ENCODE measurements at places on chromosomes 11 and 22. TPM values are rescaled to one million over a fixed set of nuclear protein-coding genes. Genes with fewer than 3 reads are reported as not detected.
A peak's percentile ranks its signal among the peaks of the same experiment; 100 is the strongest.

DNA sequence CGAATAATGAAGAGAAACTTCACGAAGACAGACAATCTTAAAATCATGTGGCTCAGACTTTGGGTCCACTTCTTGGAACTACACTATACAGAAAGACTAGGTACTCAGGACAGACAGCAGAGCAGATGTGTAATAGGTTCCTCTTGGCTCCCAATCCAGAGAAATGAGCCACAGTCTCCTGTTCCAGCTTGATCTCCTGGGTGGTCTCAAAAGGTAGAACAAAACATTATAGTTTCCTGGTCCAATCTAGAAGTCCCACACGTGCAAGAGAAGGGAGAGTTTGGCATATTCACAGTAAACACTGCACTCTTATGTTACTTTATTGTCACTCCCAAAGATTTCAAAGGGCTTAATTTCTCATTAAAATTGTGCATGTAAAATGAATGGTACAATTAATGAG, 134.5 kb upstream of the FIBIN start:
- H3K27me3 ChIP-seq, result no peaks in the 10 kb centered on the region
- no peaks in the 10 kb centered on the region for H3K36me3 ChIP-seq
- no peak overlapping the region for H3K4me3 ChIP-seq
- DNase-seq, result no peak
- H3K27ac ChIP-seq, result no peak overlapping the region
- no peaks in the 10 kb centered on the region for H3K4me1 ChIP-seq

DNA sequence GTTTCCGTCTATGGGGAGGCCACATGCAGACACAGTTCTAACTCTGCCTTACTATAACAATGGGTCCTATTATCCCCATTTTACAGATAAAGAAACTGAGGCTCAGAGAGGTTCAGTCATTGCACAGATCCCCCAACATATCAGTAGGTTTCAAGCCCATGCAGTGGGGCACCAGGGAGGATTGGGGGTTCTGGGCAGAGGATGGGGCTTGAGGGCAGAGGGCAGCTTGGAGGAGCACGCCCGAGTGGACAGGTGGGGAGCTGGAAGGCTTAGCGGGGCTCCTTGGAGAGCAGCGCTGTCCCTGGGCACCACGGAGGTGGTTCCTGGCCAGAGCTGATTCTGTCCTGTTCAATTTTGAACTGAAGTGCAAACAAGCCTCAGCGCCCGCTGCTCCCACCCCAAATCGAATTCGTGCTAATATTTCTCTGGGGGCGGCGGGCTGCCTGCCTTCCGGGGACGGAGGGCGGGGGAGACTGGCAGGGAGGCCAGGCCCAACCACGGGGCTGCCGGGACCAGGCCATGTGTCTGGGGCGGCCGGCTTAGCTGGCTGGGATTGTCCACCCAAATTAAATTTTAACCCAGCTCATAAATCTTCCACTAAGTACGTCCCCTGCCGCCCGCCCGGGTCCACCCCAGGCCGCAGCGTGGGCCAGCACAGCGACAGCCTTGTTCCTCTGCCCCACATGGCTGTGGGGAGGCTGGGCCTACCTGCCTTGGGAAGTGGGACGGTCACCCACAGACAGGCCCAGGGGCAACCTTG, 49.4 kb downstream of the FLRT1 start:
- H3K27ac ChIP-seq, result no peak overlapping the region
- DNase-seq, result no peak
- no peaks in the 10 kb centered on the region for H3K36me3 ChIP-seq
- H3K27me3 ChIP-seq, result no peaks in the 10 kb centered on the region
- no peak overlapping the region for H3K4me3 ChIP-seq

- H3K4me3 ChIP-seq, result no peak overlapping the region
- H3K27ac ChIP-seq, result peak overlapping the region; percentile 73
- no peak for DNase-seq
- H3K36me3 ChIP-seq, result peaks cover 7% of the 10 kb centered on the region
These were observed 7.8 kb downstream of the TBC1D10A start for GRCh38 chr22:30318799-30319419.

DNA sequence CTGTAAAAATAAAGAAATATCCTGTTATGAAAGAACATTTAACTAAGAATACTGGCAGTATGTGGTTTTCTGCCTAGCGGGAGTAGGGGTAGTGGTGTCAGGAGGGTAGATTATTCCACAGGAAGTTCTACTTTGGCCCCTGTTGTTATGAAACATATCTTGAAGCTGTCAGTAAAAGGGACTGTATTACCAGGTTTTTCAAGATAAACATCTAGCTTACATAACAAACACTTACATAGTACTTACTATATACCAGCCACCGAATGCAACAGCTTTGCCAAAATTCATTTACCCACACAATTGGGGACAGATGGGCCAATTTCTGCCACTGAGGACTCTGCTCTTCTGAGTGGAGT, 3.7 kb downstream of the TMEM123 start:
- H3K27me3 ChIP-seq, result no peaks in the 10 kb centered on the region
- peaks cover 55% of the 10 kb centered on the region for H3K4me1 ChIP-seq
- H3K36me3 ChIP-seq, result peaks cover 19% of the 10 kb centered on the region
- peak overlapping the region; percentile 71 for H3K27ac ChIP-seq
- DNase-seq, result no peak
- H3K4me3 ChIP-seq, result peak overlapping the region; percentile 7

GRCh38 chr11:70720281-70720680, 322.0 kb downstream of the CTTN start:
- no peak overlapping the region for H3K4me3 ChIP-seq
- H3K27ac ChIP-seq, result no peak overlapping the region
- H3K4me1 ChIP-seq, result no peaks in the 10 kb centered on the region
- no peak for DNase-seq
- H3K27me3 ChIP-seq, result peaks cover 15% of the 10 kb centered on the region

- no peak for DNase-seq
- no peak overlapping the region for H3K4me3 ChIP-seq
- H3K27me3 ChIP-seq, result peaks cover 33% of the 10 kb centered on the region
- H3K4me1 ChIP-seq, result no peaks in the 10 kb centered on the region
These were observed 1506.8 kb downstream of the BRD1 start for GRCh38 chr22:48320683-48321451.

DNA sequence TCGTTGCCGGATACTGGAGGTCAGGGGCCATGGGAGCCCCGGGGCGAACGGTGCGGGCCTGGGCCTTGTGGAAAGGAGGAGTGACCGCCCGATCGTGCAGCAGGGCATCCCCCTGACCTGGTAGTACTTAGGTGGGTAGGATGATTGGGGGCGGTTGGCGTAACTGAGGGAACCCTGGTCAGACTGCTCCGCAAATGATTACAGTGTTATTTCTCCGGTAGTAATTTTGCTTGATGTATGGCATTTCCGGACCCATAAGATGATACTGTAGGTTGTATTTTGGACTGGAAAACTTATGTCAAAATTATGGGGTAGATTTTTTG, 762 bp downstream of the MTMR3 start:
- H3K36me3 ChIP-seq, result no peaks in the 10 kb centered on the region
- no peak overlapping the region for H3K4me3 ChIP-seq
- H3K27me3 ChIP-seq, result peaks cover 4% of the 10 kb centered on the region
- peaks cover 11% of the 10 kb centered on the region for H3K4me1 ChIP-seq

GRCh38 chr11:133659538-133660201, 127.4 kb upstream of the OPCML start:
- no peak for DNase-seq
- no peak overlapping the region for H3K4me3 ChIP-seq
- no peak overlapping the region for H3K27ac ChIP-seq
- H3K27me3 ChIP-seq, result peaks cover 4% of the 10 kb centered on the region

- H3K36me3 ChIP-seq, result no peaks in the 10 kb centered on the region
- H3K4me1 ChIP-seq, result no peaks in the 10 kb centered on the region
- no peak overlapping the region for H3K27ac ChIP-seq
These were observed 124.6 kb downstream of the GRIA4 start for GRCh38 chr11:105734426-105734825.

DNA sequence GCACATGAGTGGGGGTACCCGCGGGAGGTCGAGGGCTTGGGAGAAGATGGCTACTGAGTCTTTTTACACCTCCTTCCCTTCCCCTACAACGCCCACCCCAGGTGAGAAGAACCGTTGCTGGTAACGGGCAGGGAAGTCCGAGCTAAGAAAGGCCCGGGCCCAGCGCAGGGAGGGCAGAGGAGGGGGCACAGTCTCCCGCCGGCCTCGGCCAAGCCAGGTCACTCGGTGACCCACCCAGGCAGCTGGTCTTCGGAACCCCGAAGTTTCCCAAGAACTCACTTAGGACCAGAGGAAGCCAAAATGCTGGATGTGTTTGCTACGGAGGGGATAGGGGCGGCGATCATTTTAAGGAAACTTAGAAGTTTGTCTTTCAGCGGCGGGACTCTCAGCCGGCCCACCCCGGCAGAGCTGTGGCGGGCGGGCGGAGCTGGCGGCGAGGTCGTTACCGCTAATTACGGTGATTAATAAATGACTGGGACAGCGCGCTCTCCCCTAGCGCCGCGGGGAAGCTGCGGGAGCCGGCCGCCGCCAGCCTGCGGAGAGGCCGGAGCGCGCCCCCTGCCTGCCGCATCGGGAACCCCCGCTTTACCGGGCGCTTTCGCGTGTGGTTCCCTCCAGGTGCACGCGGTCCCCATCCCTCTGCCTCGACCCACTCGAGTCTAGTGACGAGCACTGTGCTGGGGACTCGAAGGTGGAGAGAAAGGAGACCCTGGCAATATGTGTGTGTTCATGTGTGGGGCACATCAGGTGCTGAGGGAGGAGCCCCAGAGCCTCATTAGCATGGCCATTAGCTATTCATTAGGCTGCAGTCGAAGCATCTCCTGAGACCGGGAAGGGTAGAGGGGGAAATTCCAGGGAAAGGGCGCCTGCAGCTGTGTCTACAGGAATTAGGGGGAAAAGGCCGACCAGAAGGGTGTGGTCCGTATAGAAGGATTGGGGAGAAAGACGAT, 945 bp downstream of the ROBO3 start:
- H3K4me3 ChIP-seq, result no peak overlapping the region
- peak overlapping the region; percentile 96 for H3K27ac ChIP-seq
- H3K27me3 ChIP-seq, result peaks cover 82% of the 10 kb centered on the region
- peak; percentile 29 for DNase-seq
- H3K4me1 ChIP-seq, result peaks cover 58% of the 10 kb centered on the region

DNA sequence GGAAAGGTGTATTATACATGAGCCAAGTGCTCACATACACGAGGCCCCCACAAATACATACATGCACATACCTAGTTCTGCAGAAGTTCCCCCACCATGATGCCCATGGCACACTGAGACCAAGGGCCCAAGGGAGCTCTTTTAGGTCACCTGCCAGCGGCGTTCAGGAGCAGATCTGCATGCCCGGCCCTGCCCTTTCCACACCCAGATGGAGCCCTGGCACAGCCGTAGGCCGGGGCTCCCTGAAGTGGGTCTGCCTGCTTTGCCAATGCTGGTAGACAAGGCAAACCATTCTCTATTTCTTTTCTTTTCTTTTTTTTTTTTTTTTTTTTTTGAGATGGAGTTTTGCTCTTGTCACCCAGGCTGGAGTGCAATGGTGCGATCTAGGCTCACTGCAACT, 21.5 kb downstream of the NFAM1 start:
- H3K27ac ChIP-seq, result no peak overlapping the region
- H3K4me1 ChIP-seq, result peaks cover 18% of the 10 kb centered on the region
- no peak overlapping the region for H3K4me3 ChIP-seq
- H3K36me3 ChIP-seq, result no peaks in the 10 kb centered on the region
- H3K27me3 ChIP-seq, result no peaks in the 10 kb centered on the region

- no peaks in the 10 kb centered on the region for H3K36me3 ChIP-seq
- no peaks in the 10 kb centered on the region for H3K4me1 ChIP-seq
- no peaks in the 10 kb centered on the region for H3K27me3 ChIP-seq
- DNase-seq, result no peak
- H3K4me3 ChIP-seq, result no peak overlapping the region
These were observed 465.3 kb upstream of the TENM4 start for GRCh38 chr11:79906164-79906563.

- no peaks in the 10 kb centered on the region for H3K4me1 ChIP-seq
- peaks cover 69% of the 10 kb centered on the region for H3K27me3 ChIP-seq
- H3K27ac ChIP-seq, result no peak overlapping the region
- peaks cover 8% of the 10 kb centered on the region for H3K36me3 ChIP-seq
- DNase-seq, result no peak
These were observed 12.7 kb upstream of the EMID1 start for GRCh38 chr22:29193021-29193420.

- H3K27me3 ChIP-seq, result peaks cover 36% of the 10 kb centered on the region
- no peak for DNase-seq
- H3K27ac ChIP-seq, result no peak overlapping the region
- no peak overlapping the region for H3K4me3 ChIP-seq
- no peaks in the 10 kb centered on the region for H3K4me1 ChIP-seq
These were observed 1.9 kb downstream of the PIWIL3 start for GRCh38 chr22:24772493-24773220.

- H3K4me3 ChIP-seq, result no peak overlapping the region
- H3K36me3 ChIP-seq, result peaks cover 5% of the 10 kb centered on the region
- DNase-seq, result no peak
These were observed 537.1 kb downstream of the INSC start for GRCh38 chr11:15651816-15652215.

GRCh38 chr11:84642500-84642899, 984.6 kb downstream of the DLG2 start:
- no peak overlapping the region for H3K27ac ChIP-seq
- DNase-seq, result no peak
- H3K36me3 ChIP-seq, result no peaks in the 10 kb centered on the region
- no peak overlapping the region for H3K4me3 ChIP-seq
- no peaks in the 10 kb centered on the region for H3K27me3 ChIP-seq

- no peak overlapping the region for H3K27ac ChIP-seq
- no peak overlapping the region for H3K4me3 ChIP-seq
- no peaks in the 10 kb centered on the region for H3K36me3 ChIP-seq
- H3K4me1 ChIP-seq, result no peaks in the 10 kb centered on the region
- H3K27me3 ChIP-seq, result peaks cover 29% of the 10 kb centered on the region
These were observed 765.4 kb downstream of the BRD1 start for GRCh38 chr22:49062155-49062801.

DNA sequence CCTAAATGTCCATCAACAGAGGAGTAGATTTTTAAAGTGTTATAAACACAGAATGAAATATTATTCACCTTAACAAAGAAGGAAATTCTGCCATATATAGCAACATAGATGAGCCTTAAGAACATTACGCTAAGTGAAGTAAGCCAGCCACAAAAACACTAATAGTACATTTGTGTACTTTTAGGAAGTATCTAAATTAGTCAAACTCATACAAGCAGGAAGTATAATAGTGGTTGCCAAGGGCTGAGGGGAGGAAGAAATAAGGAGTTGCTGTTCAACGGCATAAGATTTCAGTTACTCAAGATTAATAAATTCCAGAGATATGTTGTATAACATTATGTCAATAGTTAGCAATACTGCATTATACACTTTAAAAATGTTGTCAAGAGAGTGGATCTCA, 181.7 kb upstream of the ZC3H12C start:
- DNase-seq, result no peak
- no peak overlapping the region for H3K27ac ChIP-seq
- H3K4me1 ChIP-seq, result no peaks in the 10 kb centered on the region
- no peak overlapping the region for H3K4me3 ChIP-seq
- H3K27me3 ChIP-seq, result peaks cover 17% of the 10 kb centered on the region

Gene C11orf21
- polyA plus RNA-seq, result 9.3 TPM

Gene KCNJ4
- not detected for polyA plus RNA-seq

Gene ZNF280A
- not detected for polyA plus RNA-seq

Gene DGCR6
- 1.9 TPM for polyA plus RNA-seq

Gene BEST1
- 3.3 TPM for polyA plus RNA-seq

Gene CD82
- polyA plus RNA-seq, result 292 TPM

Gene JAML
- 8.1 TPM for polyA plus RNA-seq

Gene UFD1
- polyA plus RNA-seq, result 57.1 TPM

Gene MLC1
- polyA plus RNA-seq, result 0.09 TPM

Gene KMT2A
- 16.4 TPM for polyA plus RNA-seq
